Bronchial epithelial cell (primary cell): ENCODE measurements at places on chromosomes 2 and 18. TPM values are rescaled to one million over a fixed set of nuclear protein-coding genes. Genes with fewer than 3 reads are reported as not detected.

DNA sequence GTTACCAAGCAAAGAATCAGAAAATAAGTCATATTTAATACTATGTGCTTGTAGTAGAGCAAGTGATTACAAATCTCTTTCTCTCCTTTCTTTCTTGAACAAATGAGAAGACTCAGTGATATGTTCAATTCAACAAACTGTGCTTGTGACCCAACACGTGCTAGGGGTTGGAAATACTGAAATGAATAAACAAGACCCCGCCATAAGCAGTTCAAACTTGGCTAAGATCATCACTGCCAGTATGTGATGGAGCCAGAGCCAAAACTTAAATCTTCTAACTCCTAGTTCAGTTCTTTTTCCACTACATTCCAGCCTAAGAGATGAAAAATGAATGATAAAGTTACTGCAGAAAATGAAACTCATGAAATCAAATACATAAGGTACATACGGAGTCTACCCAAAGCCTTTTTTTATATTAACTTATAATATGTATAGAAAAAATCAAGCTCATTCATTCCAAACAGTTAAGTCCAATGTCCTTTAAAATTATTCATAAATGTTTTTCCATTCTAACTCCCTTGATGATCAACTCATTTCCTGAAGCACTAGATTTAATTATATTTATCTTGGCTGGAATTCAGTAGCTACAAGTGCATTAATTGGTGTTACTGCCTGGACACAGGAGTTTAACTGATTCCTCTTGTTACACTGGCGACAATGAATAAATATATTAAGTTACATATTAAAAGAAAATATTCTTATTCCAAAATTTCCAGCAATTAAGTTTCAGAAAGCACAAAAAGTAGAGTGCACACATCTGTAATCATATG is 36.0 kb downstream of the GALNT3 start:
- no peak for DNase-seq

DNA sequence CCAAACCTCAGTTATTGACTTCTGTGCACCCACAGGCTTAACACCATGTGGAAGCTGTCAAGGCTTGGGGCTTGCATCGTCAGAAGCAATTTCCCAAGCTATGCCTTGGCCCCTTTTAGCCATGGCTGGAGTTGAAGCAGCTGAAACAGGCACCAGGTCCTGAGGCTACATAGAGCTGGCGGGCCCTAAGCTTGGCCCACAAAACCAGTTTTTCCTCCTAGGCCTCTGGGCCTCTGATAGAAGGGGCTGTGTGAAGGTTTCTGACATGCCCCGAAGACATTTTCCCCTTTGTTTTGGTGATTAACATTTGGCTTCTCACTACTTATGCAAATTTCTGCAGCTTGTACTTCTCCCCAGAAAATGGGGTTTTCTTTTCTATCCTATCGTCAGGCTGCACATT is 9.1 kb upstream of the TMX3 start:
- DNase-seq, result no peak

Gene RAB27B
- total RNA-seq, result 65.5 and 72.7 TPM in 2 replicates

GRCh38 chr2:143505542-143505941 is 376.3 kb downstream of the ARHGAP15 start:
- DNase-seq, result no peak
